ENCODE measurements at places on chromosomes 4 and X.
A peak's percentile ranks its signal among the peaks of the same experiment; 100 is the strongest.

DNA sequence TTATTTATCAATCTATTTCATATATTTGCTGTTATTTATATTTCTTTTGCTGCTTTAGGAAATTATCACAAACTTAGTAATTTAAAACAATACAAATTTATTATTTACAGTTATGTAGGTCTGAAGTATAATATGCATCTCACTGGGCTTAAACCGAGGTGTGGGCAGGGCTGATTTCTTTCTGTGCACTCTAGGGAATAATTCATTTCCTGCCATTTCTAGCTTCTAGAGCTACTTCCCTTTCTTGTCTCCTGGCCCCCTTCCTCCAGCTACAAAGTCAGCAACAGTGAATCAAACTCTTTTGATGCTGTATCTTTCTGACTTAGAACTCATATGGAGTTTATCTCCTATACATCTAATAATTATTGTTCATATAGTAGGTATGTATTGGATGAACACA is 303.5 kb upstream of the ARSJ start:
- DNase-seq, result no peak

GRCh38 chr4:48321312-48321711 is 20.0 kb upstream of the SLAIN2 start:
- DNase-seq, result no peak

- DNase-seq, result no peak
These were observed 153.9 kb upstream of the TENM3 start for GRCh38 chr4:182089326-182089725.

DNA sequence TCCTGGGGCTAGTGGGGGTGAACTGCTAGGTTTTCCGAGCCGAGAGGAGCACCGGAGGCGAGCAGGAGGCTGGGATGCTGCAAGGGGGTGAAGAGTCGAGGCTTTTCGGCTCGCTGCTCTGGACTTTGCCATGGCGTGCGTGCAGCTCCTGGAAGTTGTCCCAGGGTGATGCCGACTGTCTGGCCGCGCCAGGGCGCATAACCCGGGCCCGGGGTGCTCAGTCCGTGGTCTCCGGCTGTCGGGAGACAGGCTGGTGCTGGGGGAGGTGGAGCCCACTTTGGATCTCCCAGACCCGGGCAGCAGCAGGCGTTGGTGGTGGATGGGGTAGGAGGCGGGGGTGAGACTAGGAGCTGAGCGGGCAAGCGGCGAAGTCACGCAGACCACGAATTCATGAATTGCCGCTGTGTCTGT is 793 bp downstream of the GRIA3 start:
- DNase-seq, result no peak

- DNase-seq, result peak; percentile 48
These were observed 103.6 kb downstream of the RAPGEF2 start for GRCh38 chr4:159206427-159206871.

DNA sequence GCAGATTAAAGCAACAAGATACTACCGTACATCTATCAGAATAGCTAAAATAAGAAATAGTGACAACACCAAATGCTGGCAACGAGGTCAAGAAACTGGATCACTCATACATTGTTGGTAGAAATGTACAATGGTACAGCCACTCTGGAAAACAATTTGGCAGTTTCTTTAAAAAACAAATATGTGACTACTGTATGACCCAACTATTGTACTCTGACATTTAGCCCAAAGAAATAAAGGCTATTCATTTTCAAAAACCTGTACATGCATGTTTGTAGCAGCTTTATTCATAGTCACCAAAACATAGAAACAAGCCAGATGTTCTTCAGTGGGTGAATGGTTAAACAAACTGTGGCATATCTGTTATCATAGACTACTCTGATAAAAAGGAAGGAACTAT is 8.2 kb downstream of the CLCN3 start:
- no peak for DNase-seq

DNA sequence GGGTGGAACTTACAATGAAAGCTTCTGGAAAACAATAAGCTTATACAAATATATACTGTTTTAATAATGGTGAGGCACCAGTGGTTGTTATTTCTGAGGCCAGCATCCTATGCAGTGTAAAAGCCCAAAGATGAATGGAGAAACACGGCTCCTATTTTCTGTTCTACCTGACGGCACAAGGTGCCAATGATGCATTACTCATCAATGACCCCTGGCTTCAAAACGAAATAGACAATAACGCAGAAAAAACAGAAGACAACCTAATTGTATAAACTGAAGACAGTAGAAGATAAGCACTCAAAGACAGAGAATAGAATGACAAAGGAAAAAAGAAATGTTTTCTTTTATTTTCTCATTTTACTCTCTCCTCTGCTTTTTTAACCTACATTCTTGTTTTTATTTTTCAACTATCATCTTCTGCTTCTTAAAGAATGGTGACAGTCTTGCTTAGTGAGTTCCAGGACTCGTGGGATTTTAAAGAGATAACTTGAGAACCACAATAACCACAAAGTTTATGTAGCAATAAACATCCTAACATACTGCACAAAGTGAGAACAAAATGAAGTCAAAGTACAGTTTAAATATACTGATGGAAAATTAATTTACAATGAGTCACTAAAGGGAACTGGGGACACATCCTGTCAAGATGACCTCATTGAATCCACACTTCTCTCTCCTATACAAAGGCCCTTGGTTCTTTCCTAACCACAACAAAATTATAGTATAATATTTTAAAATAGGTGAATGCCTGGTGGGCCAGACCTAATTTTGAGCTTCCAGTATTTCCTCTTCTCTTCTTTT is 169.8 kb downstream of the BTC start:
- peak; percentile 93 for DNase-seq

DNA sequence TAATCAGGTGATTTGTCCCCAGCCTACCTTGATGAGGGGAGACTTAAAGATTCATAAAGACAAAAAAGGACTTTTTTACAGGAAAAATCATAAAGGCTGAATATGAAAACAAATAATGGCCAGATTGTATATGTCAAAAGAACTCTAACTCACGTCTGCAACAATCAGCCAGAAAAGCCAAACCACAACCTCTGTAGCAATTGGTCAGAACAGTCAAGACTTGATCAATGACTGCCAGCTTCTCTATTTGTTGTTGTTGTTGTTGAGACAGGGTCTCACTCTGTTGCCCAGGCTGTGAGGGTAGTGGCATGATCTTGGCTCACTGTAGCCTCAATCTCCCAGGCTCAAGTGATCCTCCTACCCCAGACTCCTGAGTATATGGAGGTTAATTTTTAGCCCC is 35.9 kb upstream of the PPA2 start:
- no peak for DNase-seq

Measured in non-pigmented ciliary epithelial cell (primary cell).